Stimulated activated CD4-positive, alpha-beta T cell treated with anti-CD3 and anti-CD28 coated beads, Interleukin-2, amount 100 ng/mL, for 24 hours (primary cell): ENCODE measurements at places on chromosomes 5 and 9.
A peak's percentile ranks its signal among the peaks of the same experiment; 100 is the strongest.

DNA sequence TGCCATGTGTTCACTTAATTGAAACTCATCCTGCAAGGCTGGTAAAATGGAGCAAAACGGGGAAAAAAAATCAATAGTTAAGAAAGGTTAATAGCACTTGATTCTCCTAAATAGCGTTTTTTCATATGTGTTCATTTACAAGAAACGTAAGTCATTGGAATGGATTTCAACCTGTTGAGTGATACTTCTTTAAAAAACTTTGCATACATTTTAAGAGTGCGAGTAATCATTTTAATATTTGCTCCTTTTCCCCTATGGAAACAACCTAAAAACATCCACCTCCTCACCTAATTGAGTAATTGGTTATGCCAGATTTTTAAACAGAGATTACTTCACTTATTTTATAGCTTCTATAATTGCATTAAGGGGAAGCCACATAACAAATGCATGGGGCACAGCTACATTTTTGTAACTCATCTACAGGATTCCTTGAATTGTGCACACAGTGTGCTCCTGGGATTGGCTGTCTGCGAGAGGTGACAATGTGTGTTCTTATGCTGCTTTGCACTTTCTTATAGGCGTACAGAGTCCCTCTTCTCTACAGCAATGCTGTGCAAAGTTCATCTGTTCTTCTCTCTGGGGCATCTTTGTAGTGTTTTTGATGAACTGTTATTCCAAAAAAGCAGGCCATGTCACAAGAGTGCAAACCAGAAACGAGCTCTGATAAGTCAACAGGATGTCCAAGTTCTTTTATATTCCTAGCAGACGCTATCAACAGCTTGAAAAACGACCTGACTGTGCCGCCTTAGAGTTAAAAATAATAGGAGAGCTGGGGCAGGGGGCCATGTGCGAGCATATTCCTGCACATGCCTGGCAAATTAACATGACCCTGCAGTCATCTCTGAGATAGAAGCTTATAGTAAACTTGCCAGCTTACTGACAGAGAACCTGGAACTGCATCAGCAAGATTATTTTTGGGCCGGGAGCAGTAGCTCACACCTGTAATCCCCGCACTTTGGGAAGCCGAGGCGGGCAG lies 117.9 kb downstream of the GOLPH3 start:
- no peak for DNase-seq

- DNase-seq = no peak
Measured at GRCh38 chr5:11683666-11684065, 220.6 kb downstream of the CTNND2 start.

- DNase-seq = no peak
Measured at GRCh38 chr5:122721127-122721526, 53.8 kb upstream of the SNX2 start.

DNA sequence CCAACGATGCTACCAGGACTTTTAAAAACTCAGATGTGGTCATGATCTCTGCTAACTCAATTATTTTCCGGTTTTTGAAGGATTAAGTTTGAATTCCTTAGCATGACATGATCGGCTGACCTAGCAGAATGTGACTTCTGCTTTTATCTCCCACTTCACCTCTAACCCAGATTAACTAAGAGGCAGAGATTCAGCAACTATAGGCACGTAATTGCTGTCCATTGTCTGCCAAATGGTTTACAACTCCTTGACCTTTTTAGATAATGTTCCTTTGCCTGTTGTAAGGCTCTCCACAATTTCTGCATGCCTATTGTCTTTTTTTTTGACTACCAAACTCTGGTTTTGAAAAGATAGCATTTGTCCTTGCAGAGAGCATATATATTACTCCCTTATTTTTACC lies 268.2 kb downstream of the BRINP1 start:
- no peak for DNase-seq

GRCh38 chr9:76510041-76510440 lies 51.1 kb downstream of the GCNT1 start:
- no peak for DNase-seq

DNA sequence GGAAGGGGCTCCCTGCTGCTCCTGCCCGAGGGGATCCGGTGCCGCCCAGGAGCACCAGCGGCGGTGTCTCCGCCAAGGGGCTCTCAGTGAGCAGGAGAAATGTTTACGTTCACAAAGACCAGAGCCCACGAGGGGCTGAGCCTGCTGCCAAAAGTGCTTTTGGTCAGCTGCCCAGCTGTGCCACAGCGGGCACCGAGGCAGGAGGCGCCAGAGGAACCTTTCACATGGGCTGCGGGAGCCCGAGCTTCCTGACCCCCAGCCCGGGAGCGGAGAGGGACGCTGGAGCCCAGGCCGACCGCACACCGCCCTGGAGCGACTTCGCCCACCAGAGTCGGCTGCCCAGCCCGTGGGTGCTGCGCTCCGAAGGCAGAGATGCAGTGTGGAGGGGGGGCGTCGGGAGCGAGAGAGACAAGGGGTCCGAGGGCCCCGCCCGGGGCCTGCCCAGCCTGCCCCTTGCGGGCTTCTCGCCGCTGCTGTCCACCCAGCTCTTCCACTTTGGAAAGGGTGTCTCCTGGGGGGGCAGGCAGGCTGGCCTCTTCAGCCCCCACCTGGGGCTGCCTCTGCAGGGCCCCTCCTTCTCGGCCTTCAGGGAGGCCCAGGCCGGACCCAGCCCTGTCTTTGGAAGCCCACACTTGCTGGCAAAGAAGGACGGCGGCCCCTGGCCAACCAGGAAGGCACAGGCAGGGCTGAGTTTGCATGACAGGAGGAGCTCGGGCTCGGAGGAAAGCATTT lies 7.9 kb downstream of the PPP1R26 start:
- DNase-seq = no peak

- DNase-seq = peak; percentile 70
Measured at GRCh38 chr5:171484460-171484899, 65.0 kb downstream of the FGF18 start.

GRCh38 chr5:35041261-35041660 lies 6.5 kb downstream of the AGXT2 start:
- no peak for DNase-seq

GRCh38 chr5:124193371-124193789 lies 553.1 kb downstream of the ZNF608 start:
- DNase-seq = no peak

GRCh38 chr5:167840527-167841130 lies 450.8 kb upstream of the WWC1 start:
- no peak for DNase-seq

GRCh38 chr5:78065663-78066062 lies 228.8 kb downstream of the AP3B1 start:
- no peak for DNase-seq

DNA sequence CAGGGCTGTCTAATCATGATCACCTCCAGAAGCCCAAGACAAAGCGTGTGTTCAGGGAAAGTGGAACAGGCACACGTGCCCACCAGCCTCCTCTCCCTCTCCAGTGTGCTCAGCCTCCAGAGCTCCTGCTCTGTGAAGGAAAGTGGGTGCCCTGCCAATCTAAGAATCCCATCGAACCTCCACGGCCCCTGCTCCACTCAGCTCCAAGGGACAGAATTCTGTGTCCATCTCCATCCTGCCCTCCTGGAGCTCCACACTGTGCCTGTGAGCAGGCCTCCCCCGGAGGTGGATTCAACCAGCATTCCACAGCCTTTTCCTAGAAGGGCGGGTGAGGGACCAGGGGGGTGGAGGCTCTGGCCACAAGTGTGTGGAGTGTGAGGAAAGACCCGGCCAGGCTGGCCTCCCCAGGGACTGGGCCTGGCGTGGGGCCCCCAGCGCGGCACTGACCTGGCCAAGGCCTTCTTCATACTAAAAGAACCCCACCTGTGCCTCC lies 6.0 kb downstream of the EEIG1 start:
- no peak for DNase-seq

DNA sequence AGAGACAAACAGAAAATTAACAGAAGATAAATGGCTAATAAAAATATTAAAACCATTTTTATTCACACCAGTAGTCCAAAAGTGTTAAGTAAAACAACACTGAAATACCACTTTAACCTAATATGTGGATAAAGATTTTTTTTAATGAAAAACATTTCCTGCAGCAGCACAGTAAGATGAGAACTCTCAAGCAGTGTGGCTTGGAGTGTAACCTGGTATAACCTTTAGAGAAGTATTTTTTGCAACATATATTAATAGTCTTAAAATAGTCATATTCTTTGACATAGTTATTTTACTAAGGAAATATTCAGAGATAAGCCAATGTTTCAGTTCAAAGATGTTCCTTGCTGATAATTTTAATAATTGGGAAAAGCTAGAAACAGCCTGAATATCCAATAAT lies 644.4 kb downstream of the PDE4D start:
- DNase-seq = no peak

DNA sequence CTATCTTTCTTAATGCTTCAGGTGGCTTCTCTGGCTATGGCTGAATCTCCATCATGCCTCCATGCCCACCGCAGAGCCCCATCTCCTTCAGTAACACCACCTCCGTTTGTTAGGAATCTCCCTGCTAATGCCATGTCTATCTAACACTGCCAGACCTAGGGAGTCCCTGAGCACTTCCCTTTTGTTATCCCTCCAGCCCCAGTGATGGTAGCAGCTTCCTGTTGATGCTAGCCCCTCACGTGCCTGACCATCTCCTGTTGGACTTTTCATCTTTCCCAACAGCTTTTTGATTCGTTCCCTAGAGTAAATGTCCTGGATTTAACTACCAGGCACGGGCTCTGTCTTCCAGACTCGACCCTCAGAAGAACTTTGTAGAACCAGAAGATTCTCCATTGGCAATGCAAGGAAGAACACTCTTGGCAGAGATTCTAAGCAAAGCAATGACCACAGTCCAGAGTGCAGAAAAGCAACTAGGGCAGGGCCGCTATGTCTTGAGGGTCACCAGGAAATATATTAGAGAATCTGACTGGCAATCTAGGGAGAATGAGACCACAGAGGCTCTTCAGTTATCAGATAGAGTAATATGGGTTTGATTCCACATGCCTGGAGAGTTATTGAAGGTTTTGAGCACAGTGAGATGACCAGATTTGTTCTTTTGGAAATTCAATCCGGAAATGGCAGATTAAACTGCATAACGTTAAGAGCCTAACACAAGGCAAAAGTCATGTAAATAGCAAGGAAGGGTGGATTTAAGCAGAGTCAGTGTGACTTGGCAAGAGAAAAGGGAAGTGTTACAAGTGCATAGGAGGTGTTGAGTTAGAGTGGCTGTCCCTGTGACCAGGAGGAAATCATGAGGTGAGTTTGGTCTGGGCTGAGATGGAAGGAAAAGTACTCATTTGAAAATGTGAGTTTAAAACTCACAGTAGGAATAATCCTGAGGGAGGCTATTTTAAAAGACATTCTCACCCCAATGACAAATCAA lies 555.2 kb downstream of the ACTL7B start:
- DNase-seq = no peak

GRCh38 chr9:126390923-126391322 lies 64.3 kb downstream of the MVB12B start:
- no peak for DNase-seq

- no peak for DNase-seq
Measured at GRCh38 chr5:106882035-106882434, 788.7 kb downstream of the EFNA5 start.

DNA sequence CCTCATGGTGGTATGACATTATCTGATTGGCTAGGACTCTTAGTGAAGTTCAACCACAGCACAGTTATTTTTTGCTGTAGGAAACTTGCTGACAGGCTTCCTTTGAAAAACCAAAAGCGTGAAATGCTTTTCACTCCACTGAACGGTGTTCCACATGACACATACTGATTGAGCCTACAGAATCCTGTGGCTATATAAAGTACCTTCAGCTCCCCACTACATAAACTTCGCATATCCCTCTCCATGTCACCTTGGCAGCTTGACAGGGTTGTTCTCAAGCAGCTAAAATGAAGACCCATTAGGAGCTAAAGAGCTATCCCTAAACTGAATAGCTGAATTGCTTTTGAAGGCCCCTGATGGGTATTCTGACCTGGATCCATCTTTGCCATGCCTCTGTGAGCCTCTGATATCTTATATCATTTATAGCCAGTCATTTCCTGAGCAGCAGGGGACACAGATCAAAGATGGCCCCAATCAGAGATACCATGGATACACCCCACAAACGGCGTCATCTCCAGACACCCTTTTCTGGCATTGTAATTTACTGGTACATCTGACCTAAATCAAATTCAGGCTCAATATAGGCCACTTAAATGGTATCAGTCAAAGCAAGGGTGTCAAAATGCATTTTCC lies 91.5 kb downstream of the APBA1 start:
- no peak for DNase-seq

DNA sequence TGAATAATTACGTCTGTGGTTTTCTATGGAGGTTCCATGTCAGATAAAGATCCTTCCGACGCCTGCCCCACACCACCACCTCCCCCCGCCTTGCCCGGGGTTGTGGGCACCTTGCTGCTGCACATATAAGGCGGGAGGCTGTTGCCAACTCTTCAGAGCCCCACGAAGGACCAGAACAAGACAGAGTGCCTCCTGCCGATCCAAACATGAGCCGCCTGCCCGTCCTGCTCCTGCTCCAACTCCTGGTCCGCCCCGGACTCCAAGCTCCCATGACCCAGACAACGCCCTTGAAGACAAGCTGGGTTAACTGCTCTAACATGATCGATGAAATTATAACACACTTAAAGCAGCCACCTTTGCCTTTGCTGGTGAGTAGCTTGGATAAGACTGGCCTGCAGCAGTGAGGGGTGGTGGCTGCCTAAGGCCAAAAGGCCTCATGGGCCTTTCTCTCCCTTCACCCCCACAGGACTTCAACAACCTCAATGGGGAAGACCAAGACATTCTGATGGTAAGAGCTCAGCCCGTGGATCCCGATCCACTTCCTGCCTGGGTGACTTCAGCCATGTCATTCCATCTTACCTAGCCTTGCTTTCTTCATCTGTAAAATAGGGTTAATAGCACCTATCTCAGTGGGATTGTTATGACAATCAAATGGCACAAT lies at the start of gene IL3:
TSS of gene IL3 (plus strand) at position 155 of the 661 bp plus-strand sequence. CDS start at position 207, 52 bp downstream.
- DNase-seq = no peak

GRCh38 chr5:169534311-169534880 lies 49.2 kb upstream of the SPDL1 start:
- no peak for DNase-seq

DNA sequence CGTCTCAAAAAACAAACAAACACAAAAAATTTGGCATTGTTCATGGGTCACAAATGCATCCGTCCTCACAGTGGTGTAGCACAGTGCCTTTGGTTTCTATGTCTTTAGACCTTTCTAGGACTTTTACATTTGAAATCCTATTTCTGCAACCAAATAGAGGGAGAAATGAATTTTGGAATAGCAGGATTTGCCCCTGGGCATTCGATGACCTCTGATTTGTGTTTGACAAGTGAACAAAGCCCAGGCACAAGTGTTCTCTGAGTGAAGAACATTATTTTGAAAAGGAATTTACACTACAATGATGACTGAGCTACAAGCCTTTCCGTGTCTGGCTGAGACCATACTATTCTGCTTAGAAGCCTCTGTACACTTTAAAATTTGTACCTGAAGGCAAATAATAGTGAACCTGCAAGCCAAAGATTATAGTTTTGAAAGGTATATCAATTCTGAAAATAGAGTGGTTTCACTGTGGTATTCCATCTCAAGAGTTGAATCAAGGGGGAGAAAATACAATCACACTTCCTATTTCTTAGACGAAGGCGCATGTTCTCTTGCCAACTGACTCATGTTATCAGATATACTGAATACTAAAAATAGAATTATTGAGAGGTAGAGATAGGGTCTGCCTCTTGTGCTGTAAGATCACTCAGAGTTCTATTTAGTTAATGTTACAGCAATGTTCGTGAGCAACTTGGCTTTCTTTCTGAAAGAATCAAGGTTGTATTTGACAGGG lies 297.6 kb downstream of the KDM4C start:
- DNase-seq = no peak

GRCh38 chr9:125608489-125609224 lies 98.4 kb downstream of the MAPKAP1 start:
- no peak for DNase-seq

GRCh38 chr5:33789567-33789957 lies 102.2 kb downstream of the ADAMTS12 start:
- DNase-seq = no peak

GRCh38 chr5:132076202-132076830 lies 2.7 kb downstream of the CSF2 start:
- DNase-seq = no peak
